ENCODE measurements at places on chromosomes 12 and 14.

DNA sequence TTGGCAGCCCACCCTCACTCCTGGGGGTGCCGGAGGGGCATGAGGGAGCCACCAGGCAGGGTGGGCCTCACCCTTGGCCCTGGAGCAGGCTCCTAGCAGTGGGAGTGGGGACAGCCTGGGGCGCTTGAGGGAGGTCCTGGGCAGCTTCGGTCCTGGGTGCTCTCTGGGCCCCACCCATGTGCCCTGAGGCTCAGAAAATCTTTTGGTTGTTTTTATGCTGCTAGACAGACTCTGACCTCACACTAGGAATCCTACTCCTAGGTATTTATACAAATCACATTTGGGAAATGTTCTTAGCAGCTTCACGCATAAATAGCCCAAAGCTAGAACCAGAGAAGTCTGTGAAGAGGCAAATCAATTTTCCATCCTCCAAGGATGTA lies 10.9 kb upstream of the ULK1 start:
- DNase-seq = no peak

DNA sequence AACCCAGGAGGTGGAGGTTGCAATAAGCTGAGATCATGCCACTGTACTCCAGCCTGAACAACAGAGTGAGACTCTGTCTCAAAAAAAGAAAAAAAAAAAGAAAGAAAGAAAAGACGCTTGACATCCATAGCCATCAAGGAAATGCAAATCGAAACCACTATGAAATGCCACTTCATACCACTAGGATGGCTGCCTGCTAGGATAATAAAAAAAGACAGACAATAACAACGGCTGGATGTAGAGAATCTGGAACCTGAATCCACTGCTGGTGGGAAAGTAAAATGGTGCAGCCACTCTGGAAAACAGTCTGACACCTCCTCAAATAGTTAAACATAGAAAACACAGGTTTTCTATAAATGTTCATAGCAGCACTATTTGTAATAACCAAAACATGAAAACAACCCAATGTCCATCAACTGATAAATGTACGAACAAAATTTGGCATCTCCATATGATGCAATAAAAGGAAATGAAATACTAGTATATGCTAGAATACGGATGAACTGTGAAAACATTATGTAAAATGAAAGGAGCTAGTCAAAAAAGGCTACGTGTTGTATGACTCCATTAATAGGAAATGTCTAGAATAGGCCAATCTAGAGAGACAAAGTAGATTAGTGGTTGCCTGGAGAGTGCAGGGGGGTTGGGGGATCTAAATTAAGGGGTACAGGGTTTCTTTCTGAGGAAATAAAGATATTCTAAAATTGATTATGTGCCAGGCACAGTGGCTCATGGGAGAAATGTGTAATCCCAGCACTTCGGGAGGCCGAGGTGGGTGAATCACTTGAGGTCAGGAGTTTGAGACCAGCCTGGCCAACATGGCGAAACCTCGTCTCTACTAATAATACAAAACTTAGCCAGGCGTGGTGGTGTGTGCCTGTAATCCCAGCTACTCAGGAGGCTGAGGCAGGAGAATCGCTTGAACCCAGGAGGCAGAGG lies 9.7 kb downstream of the WSB2 start:
- no peak for DNase-seq

DNA sequence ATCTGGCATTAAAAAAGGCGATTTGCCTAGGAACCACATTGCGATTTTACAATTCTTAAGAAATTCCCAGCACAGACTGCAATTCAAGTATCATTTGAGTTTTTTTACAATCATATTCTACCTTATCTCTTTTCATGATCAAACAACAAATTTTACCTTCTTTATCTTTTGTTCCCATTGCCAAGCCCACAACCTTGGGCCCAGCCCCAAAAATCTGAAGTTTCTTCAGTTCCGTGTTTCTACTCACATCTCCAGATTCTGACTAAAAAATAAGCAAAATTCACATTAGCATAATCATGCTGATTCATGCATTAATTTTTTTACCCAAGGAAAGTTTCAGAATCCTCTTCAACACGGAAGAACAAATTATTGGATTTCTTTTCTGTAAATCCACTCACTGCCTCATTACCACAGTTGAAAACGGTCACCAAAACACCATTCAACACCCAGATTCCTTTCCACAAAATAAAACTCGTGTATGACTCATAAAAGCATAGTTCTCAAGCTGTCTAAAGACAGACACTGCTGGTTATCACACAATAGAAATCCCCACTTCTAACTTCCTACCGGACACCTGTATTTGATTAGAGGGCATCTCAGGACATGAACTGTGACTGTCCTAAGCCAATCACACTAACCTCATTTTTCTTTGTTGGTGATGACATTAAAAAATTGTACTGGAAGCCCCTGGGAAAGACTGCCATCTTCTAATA lies 32.7 kb downstream of the KDM5A start:
- DNase-seq = peak; percentile 50

GRCh38 chr14:70887737-70888499 lies 19.3 kb upstream of the PCNX1 start:
- peak; percentile 55 for DNase-seq

- no peak for DNase-seq
These were observed 379.4 kb downstream of the ZFP36L1 start for GRCh38 chr14:68413509-68413908.

DNA sequence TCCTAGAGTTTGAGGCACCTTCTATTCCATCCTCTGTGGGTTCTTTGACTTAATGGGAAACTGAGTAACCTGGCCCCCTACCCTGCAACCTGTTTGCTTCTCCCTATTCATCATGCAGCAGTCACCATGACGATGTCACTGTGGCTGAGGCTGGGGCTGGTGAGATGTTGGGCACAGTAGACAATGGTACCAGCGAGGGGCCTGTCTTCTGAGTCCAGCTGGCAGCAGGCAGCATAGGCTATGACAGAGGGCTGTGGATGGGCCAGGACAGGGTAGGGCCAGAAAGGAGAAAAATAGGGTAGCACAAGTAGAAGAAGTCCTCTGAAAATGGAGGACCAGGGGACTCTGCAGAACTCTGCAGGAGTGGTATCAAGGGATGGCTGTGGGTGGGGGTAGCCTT lies 2.0 kb downstream of the CIROP start:
- no peak for DNase-seq

DNA sequence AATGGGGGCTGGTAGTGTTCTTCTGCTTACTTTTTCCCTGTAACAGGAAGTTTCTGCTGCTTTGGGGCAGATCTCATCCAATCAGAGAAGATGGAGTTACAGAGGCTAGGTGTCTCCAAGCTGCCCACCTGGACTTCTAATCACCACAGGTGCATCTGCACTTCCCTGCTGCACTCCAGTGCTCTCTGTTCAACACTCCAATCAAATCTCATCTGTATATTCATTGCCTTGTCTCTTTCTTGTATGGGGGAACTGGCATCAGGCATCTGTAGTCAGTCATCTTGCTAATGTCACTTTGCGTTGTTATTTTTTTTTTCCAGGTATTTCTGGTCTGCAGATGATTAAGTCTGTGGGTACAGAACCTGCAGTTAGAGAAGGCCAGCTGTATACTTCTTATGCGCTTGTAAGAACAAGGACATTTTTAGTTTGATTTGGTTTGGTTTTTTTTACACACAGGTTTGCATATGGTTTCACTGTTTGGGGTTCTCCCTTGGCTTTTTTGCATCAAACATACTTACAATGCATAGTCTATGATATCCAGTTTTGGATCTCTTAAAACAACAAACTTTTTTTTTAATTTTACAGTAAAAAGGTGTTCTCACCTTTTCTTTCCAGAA lies 116.0 kb downstream of the METTL25 start:
- DNase-seq = no peak

- DNase-seq = no peak
These were observed 44.1 kb upstream of the JDP2 start for GRCh38 chr14:75383721-75384120.

GRCh38 chr12:50062728-50063460 lies 5.5 kb downstream of the ASIC1 start:
- DNase-seq = peak; percentile 36

GRCh38 chr12:23640754-23641153 lies 308.7 kb downstream of the SOX5 start:
- no peak for DNase-seq

DNA sequence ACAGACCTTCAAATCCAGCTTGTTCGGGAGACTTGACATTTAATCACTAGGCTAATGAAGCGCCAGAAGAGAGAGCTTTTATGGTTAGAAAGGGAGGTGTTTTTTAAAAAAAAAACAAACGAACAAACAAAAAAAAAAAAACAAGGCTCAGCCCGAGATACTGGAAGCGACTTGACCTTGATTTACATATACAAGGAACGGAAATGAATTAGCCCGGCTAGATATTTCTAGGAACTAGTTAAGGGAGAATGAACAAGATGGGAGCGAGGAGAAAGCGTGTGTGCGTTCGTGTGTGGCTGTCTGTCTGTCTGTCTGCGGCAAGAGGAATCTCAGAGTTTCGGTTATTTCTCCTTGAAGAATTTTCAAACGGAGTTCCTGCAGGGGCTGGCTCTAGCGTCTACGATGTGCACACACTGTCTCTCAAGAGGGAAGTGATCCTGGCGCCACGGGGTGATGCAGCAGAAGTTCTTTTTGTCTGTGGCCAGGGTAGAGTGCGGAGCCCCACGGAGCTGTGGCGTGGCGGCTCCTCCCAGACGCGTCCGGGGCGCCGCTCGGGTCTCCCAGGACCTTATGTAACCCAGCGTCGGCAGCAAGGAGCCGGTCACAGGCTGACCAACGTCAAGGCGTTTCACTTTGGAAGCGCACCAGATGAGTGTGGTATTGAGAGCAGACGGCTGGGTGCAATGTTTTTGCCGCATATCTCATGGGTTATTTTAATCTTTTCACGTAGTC lies 18.8 kb downstream of the SOCS2 start:
- DNase-seq = peak; percentile 83

- DNase-seq = peak; percentile 56
These were observed 972 bp downstream of the SAMD4A start for GRCh38 chr14:54567639-54568561.

- DNase-seq = no peak
These were observed 3.5 kb downstream of the CDKN1B start for GRCh38 chr12:12720672-12721161.
